Prostate gland (tissue), 2 donors: ENCODE measurements at places on chromosomes 13 and 19.

GRCh38 chr13:97464561-97464960 lies 30.6 kb downstream of the RAP2A start:
- DNase-seq = no peak

GRCh38 chr13:99311748-99312492 lies 4.7 kb upstream of the GPR183 start:
- no peak for DNase-seq

GRCh38 chr19:42465827-42466280 lies 23.1 kb upstream of the CXCL17 start:
- no peak for DNase-seq

DNA sequence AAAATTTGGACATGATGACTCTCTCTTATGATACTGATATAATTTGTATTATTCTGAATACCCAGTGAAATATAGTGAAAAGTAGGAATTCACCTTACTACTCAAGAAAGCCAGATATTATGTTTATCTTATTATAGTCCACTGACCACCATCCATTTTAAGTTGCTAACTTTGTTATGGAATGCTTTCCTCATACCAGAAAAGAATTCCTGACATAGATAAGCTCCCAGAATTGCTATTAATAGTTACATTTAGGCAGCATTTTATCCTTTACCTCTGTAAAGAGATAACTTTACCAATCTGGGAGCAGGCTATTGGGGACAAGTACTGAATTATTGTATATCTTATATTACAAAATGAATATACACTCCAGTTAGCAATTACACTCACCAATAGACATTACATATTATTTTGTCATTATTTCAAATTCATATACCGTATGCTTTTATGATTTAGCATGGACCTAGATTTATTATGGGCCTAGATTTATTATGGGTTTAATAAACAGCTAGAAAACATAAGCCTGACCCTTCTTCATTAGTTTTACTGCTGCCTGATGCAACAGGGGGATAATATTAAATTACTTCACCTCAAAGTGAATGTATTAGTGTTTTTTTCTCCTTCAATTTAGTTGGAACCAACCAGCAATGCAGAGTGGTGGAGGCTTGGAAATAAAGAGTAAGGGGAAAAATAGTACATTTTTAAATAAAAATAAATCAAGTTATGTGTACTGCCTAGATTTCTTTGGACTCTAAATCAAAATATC lies 1886.1 kb downstream of the PCDH9 start:
- no peak for DNase-seq

DNA sequence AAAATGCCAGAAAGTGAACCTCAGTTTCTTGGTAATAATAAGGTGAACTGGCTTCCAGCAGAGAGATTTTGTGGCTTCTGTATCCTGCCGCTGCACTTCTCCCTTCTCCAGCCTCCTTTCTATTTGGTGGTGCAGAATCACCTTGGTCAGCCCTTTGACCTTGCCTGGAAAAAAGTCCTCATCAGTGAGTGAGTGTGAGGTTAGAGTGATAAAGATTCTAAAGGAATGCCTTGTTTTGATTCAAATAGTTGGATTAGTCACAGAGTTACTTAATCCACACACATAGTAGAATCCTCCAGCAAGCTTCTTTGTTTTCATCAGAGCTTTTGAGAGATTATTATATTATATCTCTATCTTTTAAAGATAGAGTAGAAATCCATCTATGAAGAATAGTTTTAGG lies 140.9 kb downstream of the KCNRG start:
- DNase-seq = no peak
